Stimulated activated CD4-positive, alpha-beta T cell treated with anti-CD3 and anti-CD28 coated beads, Interleukin-2, amount 100 ng/mL, for 4 hours (primary cell): ENCODE measurements at places on chromosomes 11 and 22.
A peak's percentile ranks its signal among the peaks of the same experiment; 100 is the strongest.

GRCh38 chr11:27938011-27938410 lies 169.9 kb downstream of the KIF18A start:
- DNase-seq = no peak

DNA sequence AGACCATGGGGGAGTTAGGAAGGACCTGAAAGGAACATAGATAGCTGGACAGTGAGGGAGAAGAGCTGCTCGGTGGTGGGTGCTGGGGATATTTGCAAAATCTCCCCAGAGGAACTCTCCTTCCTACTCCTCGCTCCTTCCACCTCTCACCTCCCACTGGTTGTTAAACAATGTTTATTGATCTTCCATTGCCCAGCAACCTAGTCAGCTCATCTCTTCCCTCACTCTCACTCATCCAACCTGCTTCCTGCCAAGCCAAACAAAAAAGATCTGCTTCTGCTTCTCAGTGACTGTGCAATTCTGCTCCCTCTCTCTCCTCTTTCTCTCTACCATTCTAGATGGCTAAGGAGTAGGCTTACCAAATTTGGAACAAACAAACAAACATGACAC lies 115.0 kb downstream of the SLC1A2 start:
- no peak for DNase-seq

DNA sequence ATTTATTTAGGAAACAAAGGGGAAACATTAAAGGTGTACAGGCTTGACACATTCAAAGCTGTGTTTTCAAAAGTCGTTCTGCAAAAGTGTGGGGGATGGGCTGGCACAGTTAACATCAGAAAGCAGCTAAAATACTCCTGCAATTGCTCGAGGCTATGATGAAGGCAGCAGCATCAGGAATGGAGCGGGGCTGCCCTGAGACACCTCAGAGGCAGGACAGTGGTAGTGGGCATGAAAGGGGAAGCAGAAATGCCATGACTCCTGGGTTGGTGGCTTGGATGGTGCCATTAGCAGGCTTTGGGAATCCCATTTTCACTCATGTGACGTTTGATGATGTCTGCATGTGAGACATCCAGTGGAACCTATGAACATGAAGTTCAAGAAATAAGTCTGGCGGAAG lies 646 bp downstream of the NCAPD3 start:
- no peak for DNase-seq

DNA sequence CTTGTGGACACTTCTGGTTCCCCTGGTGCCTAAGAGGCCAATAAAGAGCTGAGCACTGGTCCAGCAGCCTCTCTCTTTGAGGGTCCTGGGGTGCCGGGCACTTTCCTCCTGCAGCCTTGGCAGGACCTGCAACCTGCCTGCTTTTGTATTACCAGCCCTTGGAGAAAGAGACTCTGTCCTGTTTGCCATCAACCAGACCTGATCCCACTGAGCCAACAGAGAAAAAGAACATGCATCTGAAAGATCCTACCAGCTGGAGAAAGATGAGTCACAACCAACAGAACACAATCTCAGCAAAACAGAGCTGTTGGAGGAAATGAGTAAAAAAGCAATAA lies 321.0 kb downstream of the DDX10 start:
- no peak for DNase-seq

- DNase-seq = no peak
These were observed 21.4 kb downstream of the TMPRSS6 start for GRCh38 chr22:37088108-37088605.

DNA sequence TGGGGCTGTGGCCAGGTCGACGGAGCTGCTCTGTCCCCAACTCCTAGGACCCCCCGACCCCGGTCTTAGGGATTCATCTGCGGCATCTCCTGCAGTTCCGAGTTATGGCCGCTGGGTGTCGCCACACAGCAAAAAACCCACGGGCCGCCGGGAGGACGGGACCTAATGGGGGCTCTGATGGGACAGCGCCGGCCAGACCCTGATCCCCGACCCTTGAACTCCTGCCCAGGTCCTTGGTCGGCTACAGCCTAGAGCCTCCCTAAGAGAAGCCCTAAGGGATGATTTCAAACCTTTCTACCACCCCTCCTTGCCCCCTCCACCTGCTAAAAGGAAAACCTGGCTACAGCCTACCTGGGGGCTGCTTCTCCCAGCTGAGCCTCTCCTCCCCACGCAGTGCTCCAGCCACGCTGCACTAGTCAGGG lies 30.8 kb upstream of the LRRC10B start:
- peak; percentile 22 for DNase-seq

- DNase-seq = peak; percentile 27
These were observed 2.4 kb downstream of the MPST start for GRCh38 chr22:37021710-37022482.

GRCh38 chr11:103893371-103893770 lies 143.1 kb upstream of the DDI1 start:
- no peak for DNase-seq

- no peak for DNase-seq
These were observed 13.1 kb downstream of the POU2AF1 start for GRCh38 chr11:111365722-111366559.

DNA sequence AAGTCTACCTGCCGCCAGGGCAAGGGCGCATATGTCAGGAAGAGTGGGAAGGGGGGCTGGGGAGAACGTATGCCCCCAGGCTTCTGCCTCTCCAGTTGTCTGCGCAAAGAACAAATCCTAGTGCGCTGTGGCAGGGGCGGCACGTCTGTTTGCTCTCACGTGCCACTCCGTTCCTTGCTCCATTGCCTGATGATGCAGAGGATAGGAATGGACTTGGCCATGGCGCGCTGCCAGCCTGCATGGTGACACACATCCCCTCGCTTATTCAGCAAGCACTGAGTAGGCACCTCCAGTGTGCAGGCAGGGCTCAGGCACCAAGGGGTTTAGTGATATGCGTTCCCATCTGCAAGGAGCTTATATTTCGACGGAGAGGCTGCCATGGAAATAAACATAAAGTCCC lies 45.4 kb upstream of the SLC22A12 start:
- DNase-seq = no peak

DNA sequence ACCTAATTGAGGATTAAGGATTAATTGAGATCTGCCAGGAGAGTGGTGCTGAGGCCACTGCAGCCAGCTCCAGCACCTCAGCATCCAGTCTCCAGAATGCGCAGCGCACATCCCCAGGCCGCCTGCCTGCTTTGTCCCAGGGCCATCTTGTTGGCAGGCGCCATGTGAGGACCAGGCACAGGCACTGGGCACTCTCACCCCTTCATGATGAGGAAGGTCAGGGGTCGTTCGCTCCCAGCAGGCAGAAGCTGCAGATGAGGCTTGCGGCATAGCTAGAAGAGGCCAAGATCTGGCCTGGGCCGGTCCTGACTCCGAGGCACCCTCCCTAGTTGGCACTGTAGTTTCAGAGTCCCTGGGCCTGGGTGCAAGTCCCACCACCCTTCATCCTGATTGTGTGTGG lies 6.4 kb downstream of the CABP2 start:
- DNase-seq = no peak

- DNase-seq = no peak
These were observed 68.3 kb downstream of the BCR start for GRCh38 chr22:23248583-23248982.

DNA sequence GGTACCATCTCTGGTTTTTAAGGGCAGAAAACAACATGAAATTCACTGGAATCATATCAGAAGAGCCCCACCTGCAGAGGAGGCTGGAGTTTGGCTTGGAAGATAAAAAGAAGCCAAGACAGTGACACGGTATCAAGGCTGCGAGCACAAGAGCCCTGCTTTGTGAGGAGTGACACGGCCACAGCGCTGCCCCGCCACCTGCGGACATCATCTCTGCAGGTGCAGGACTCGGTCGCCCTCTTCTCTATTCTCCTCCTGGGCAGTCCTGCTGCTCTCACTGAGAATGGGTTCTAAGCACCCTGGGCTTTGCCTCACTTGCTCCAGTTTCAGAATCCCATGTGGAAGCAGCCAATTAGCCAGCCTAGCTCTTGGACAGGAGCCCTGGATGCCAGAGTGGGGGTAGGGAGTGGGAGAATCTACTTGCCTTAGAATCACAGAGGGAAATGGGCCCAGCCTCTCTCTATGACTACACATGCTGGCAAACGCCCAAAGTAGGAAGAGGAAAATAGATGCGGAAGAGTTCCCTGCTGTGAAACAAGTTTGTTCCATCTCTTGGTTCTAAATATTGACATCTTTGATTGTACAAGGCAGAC lies 17.1 kb downstream of the APOL4 start:
- no peak for DNase-seq

GRCh38 chr11:83047515-83048225 lies 24.0 kb downstream of the RAB30 start:
- DNase-seq = no peak

GRCh38 chr22:49948116-49948957 lies 12.2 kb upstream of the PIM3 start:
- no peak for DNase-seq

DNA sequence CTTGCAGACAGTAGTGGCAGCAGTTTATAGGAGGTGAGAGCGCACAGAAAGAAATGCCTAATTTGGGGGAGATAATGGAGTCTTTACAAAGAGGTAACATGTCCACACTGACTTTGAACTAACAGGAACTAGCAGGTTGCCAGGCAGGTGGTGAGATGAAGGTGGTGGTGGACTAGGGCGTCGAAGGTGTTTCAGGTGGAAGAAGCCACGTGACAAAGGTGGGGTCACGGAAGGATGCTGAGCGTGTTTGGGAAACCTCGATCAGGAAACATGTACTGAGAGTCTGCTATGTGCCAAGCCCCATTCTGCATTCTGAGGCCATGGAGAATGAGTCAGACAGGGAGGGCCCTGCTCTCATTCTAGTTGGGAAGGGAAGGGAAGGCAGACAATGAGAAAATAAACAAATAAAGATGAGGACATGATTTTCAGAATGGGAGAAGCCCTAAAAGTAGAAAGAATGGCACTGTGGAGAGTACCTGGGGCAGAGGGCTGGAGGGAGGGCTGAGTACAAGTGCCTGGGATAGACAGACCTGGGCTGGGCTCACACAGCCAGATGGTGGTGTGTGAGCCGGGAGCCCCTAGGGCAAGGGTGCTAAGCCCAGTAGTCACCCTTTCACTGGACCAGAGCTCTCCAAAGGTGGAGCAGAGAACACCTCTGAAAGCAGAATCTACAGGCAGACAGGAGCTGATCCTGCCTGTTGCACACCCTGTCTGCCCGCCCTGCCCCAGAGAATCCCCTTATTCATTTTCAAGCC lies 16.2 kb upstream of the NNMT start:
- DNase-seq = no peak

- DNase-seq = no peak
These were observed 560.9 kb upstream of the ANO5 start for GRCh38 chr11:21631991-21632390.

DNA sequence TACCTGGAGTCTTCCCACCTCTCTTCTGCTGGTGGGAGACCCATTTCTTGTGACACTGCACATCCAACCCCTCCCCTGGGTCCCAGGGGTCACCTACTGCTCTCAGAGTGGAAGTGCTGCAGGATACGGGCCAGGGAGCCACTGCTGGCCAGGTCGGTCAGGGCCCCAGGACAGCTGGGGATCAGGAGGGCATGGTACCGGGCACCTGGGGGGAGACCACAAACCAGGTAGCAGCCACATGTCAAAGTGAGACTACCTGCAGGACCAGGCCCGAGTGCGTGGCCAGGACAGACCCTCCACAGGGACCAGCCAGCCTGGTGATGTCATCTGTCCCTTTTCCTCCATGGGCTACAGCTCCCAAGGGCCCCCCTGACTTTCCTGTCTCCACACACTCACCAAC lies 3.9 kb downstream of the GATD1 start:
- no peak for DNase-seq

- DNase-seq = no peak
These were observed 61.2 kb downstream of the CLPB start for GRCh38 chr11:72373163-72373562.

DNA sequence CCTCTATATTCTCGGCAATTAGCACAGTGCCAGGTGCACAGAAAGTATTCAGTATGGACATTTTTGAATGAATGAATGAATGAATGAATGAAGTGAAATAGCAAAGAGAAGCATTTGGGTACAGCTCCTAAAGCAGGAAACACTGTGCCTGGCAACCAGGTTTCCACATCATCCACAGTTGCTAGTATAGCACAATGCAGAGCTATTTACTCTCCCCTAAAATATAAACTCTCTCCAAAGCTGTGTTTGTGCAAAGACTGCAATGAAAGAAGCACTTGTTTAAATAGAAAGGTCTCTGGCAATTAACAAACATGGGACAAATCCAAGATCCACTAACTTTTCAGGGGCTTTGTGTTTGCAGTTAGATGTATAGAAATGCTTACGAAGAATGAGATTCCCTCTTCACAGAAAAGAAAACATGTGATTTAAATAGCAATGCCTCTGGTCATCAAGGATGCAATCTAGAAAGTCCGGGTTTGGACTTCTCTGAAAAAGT lies 103.0 kb upstream of the OPCML start:
- no peak for DNase-seq

- DNase-seq = no peak
These were observed 84.7 kb downstream of the SBF2 start for GRCh38 chr11:10209326-10209725.

DNA sequence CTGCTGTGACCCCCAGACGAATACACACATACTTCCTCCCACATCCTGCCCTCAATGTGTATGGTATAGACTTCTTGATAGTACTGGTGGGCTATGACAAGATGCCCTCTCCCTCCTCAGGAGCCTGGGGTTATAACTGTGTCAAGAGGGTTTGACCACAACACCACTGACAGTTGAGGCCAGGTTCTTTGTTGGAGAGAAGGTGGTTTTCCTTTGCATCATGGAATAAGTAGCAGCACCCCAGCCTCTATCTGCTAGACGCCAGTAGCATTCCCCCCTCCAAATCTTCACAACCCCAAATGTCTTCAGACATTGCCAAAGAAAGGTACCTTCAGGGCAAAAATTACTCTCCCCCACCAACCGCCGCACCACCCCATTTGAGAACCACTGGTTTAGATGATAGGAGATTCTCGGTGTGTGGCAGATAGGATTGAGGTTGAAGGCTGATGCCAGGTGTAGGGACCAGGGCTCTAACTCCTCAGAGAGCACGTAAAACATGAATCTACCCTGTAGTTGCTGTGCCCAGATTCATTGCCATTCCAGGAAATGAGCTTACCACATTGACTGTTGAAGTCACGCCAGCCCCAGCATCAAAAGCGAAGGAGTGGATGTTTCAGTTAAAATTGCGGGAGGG lies 5.5 kb upstream of the MYO18B start:
- DNase-seq = peak; percentile 9

- no peak for DNase-seq
These were observed 617 bp upstream of the ARHGAP20 start for GRCh38 chr11:110712659-110713448.

GRCh38 chr11:43518408-43519160 lies 159.9 kb downstream of the TTC17 start:
- DNase-seq = no peak

DNA sequence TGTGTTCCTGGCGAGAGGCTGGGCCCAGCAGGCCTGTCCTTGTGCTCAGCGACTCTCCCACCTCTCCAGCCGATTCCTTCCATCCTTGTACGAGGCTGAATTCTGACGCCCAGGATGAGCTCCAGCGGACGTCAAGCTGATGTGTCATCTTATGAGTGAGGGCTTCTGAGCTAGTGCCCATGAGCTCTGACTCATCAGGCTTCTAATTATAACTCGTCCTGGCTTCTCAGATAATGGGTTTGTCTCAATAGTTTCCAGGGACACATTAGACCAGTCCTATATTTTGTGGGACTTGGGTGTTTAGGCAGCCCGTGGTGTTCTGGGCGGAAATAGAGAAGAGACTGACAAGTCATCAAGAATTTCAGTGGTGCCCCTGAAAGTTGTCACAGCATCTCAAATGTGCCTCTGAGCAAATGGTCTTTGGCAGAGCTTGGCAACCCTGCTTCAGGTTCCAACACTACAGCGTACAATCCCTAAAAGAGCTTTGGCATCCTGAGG lies 108.2 kb upstream of the CD44 start:
- no peak for DNase-seq

GRCh38 chr11:762421-763072 lies 14.7 kb downstream of the GATD1 start:
- no peak for DNase-seq

- DNase-seq = no peak
These were observed 95.2 kb upstream of the LDLRAD3 start for GRCh38 chr11:35848616-35849015.
